Cardiac fibroblast (primary cell): ENCODE measurements at places on chromosomes 12 and 14.

- DNase-seq: no peak
Measured at GRCh38 chr14:86388216-86388615, 858.3 kb downstream of the FLRT2 start.

DNA sequence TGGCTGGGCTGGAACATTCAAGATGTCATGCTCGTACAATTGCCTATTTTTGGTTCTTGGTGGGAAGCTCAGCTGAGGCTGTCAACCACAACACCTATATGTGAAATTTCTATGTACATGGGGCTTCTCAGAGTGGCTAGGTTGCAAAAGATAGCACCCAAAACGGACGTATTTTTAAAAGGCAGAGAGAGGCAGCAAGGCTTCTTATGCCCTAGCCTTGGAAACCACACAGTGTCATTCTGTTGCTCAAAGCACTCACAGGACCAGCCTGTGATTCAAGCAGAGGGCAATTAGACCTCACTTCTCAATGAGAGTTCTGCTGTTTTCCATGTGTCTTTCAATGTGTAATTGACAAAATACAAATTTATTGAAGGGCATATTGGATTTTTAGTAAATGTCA lies 134.0 kb downstream of the GXYLT1 start:
- DNase-seq: no peak

DNA sequence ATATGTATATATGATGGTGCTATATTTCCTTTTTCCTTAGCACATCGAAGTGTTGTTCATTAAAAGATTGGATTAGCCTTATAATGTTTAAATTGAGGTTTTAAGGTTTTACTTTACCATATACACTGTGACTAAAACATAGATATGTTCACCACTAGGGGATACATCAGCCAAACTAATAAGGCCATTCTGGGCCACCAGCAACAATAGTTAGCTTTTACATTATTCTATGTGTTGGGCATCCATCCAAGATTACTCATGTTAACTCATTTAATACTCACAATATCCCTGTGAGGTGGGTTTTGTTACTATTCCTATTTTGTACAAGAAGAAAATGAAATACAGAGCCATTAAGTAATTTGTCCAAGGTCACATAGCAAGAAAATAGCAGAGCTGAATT lies 202.6 kb upstream of the AVPR1A start:
- DNase-seq: peak; percentile 55

GRCh38 chr14:87066221-87066817 lies 926.7 kb downstream of the GALC start:
- DNase-seq: peak; percentile 1

GRCh38 chr14:60485598-60486251 lies at the start of gene C14orf39:
Gene C14orf39, minus strand, starts transcription at chr14:60486063. Its CDS starts 985 bp downstream, at chr14:60485078.
- DNase-seq: peak; percentile 7

DNA sequence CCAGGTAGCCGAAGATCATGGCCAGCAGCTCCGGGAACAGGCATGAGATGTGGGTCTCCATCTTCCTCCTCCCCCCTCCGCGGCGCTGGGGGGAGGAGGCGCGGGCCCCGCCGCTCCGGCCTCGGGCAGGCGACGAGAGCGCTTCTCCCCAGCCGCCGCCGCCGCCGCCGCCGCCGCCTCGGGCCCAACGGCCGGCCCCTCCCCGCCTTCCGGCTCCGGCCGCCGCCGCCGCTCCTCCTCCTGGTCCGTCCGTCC lies 448 bp downstream of the FBXL14 start:
- DNase-seq: no peak

DNA sequence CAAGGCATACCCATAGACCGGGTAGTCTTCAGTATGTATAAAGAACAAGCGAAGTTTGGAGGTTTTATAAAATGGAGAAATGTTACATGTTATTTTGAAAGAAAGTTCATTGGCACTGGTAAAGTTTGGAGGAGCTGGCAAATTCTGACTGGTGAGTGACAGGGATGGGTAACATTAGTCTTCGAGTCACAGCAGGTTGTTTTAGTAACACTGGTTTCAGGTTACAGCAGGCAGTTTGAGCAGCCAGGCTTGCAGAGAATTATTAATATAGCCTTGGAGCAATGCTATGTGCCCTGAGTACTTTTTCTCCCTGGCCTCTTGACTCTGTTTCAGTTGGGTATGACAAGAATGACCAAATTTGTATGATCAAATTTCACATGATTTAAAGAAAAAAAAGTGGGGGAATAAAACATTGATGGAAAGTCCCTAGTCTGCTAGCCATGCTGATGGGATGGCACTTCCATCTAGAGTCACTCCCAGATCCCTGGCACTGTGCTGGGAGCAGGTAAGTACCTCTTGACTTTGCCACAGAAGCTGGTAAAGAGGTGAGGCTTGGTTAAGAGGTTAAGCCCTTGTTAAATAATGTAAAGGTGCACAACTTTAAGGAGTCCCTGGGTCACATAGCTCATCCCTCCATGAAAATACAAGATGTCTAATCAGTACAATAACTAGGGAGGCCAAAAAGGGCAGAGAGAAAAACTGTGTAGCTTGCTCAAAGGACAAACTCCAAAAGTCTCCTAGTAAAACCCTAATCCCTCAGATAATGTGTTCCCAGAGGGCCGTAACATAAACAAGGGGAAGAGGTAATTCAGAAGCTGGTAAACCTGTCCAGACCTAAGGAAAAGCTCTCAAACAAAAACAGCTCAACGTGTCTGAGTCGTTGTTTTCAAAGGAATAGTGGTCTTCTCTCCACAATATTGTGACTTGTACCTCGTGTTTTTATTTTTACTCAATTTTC lies 12.7 kb upstream of the SVOP start:
- DNase-seq: no peak

GRCh38 chr12:19402743-19403431 lies 36.4 kb upstream of the AEBP2 start:
- DNase-seq: peak; percentile 74

GRCh38 chr12:4786795-4787194 lies 66.6 kb downstream of the GALNT8 start:
- no peak for DNase-seq

DNA sequence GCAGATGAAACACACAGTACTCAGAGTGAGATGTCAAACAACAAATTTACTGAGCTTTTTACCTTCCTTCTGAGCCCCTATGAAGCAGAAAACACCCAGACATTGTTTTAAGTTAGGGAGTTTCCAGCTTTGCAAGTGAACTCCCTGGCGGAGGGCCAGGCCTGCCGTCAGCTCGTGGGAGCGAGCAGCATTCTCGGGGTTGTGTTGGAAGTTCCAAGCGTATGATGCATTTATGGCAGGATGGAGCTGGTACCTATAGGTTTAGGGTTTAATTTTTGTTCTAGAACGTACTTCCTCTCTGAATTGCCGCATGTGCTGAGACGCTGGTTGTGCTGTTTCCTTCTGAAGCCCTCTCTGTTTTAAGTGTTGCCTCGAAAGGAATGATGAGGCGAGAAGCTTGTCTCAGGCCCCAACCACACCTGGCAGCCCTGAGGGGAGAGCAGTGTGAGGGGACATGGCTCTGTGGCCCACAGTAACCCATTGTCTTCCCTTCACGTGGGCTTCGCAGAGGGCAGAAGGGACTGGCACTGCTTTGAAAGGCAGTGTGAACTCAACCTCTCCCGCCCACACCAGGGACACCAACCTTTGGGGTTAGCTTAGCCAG lies 76.6 kb downstream of the SSPN start:
- DNase-seq: peak; percentile 98

GRCh38 chr14:65098586-65098985 lies 3.7 kb downstream of the MAX start:
- DNase-seq: peak; percentile 48

DNA sequence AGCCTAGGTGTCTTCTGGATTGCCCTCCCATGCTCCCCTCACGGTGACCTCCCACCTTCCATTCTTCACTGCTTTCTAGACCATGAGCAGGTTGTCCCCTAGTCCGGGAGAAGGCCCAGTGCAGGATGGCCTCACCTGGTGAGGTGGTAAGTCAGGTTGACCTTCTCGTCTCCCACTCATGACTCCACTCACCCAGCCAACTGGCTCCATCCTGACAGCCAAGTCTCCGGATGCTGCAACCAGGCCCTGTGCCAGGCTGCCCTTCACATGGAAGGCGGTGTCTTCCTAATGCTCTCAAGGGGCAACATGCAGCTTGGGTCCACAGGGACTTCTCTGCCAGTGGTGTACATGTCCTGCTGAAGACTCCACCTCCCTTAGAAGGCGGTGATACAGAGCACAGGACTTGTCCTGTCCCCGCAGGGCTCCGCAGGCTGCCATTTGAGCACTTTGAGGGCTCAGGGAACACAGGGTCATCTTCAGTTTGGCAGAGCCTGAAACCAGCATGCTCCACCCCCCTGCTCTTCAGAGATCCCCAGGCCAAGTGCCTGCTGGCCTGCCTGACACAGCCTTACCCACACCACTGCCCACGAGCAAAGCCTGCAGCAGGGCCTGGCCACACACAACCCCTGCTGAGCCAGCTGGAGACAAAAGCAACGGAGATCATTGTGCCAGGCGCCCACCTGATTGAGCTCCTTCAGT lies 25.4 kb downstream of the BATF start:
- no peak for DNase-seq

GRCh38 chr14:75292886-75293285 lies 14.3 kb downstream of the FOS start:
- DNase-seq: no peak

DNA sequence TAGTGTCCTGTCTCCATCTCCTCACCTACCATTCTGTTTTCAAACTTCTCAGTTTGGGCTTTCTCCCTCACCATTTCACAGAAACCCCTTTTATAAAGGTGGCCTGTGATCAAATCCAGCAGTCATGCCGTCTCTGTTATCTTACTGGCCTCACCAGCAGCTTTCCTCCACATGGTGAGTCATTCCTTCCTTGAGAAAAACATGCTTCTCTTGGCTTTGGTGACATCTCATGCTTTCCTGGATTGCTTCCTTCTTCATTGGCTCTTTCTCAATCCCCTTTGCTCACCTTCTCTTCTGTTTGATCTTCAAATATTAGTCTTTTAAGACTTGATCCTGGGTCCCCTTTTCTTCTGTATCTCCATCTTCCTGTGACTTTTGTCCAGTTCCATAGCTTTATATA lies 164.9 kb downstream of the ANO4 start:
- DNase-seq: peak; percentile 65

DNA sequence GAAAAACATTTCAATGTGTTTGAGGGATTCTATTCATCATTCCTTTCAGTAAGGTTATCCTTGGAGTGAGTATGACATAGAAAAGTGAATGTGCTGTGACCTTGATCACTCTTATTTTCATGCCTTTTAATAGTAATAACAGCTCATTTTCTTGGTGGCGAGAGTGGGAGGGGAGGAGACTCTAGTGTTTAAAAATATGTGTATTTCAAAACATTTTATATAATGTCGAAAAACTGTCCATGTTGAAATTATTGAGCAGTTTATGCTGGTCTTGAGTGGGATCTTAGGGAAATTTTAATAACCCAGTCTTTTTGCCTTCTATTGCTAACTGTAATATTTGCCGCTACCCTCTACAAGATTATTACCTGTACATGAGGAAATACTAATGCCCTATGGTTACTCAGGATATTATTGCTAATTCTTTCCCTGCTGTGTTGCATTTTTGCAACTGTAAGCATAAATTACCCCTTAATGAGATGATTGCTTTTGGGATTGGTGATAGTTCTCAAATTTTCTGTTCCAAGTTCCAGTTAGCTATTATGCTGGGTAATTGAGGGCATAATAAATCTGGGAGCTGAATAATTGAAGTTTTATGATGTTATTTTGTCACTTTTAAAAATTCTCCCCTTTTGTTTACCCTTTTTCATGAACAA lies 21.9 kb downstream of the ATF7IP start:
- no peak for DNase-seq

- no peak for DNase-seq
Measured at GRCh38 chr12:28068467-28068866, 95.9 kb upstream of the PTHLH start.

DNA sequence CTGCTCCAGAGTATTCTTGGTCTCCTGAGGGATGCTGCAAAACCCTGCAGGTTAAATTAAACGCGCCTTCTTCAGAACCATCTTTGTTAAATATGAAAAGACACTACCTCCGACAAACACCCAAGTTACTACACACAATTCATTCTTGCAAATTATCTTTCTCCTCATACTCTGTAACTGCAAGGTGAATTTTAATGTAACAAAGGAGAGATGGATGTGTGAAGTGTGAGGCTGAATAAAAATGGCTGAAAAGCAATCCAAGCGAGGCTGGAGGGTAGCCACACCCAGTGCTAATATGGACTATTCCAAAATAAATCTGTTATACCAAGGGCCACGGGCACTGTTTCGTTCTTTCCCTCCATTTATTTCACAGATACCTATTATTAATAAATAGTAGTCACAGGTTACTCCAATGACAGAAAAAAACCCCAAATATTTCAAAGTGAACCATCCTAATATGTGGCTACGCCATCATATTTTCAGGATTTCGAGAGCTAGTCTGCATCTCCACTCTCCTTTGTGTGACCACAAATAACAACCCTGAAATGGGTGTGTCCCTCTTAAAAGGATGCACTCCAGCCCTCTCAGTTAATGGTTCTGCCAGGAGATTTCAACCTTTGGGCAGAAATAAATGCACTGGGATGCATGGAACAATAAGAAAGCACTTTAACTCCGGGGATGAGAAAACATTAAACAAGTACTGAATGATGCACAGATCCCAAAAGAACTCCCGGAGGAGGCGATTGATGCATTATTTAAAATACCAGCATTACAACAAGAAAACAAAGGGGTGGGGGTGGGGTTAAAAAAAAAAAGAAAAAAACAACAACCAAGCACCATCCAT lies 53.1 kb upstream of the CCDC175 start:
- no peak for DNase-seq

GRCh38 chr14:58941629-58942028 lies 246.8 kb upstream of the DAAM1 start:
- no peak for DNase-seq

DNA sequence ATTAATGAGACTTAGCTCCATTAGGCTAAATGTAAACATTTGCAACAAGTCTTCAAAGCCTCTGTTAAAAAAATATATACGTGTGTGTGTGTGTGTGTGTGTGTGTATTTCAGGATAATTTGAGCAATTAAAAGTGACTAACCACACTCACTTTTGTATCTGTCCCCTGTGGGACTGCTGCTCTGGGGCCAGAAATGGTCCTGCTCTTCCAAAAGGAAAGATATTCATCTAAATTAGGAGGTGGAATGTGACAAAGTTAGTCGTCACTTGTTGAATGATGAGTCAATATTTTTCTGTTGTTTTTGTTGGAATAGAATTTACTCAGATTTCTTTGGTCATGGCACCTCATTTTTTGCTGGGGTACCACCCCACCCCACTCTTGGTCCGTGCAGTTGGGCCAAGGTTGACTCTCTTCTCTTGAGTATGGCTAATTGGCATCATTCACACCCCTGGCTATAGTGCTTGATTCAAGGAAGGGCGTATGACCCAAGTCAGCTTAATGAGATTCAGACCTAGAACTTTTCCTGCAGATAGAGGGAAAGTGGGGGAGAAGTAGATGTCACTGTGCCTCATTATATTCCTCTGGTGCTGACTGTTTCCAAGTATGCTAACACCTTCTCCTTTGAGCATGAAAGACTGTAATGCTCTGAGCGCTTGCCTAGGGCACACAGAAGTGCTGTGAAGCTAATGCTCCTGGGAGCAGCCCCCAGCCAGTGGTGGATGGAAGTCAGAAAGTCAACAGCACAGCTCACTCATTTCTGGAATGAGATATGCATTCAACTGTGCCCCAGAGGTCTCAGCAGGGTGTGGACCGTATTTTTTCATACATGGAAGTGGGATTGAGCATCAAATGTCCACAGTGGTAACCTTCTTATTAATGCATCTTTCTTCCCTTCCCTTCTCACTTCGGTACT lies 577.0 kb upstream of the TBX3 start:
- no peak for DNase-seq
